ENCODE measurements at places on chromosomes 13 and 19.

DNA sequence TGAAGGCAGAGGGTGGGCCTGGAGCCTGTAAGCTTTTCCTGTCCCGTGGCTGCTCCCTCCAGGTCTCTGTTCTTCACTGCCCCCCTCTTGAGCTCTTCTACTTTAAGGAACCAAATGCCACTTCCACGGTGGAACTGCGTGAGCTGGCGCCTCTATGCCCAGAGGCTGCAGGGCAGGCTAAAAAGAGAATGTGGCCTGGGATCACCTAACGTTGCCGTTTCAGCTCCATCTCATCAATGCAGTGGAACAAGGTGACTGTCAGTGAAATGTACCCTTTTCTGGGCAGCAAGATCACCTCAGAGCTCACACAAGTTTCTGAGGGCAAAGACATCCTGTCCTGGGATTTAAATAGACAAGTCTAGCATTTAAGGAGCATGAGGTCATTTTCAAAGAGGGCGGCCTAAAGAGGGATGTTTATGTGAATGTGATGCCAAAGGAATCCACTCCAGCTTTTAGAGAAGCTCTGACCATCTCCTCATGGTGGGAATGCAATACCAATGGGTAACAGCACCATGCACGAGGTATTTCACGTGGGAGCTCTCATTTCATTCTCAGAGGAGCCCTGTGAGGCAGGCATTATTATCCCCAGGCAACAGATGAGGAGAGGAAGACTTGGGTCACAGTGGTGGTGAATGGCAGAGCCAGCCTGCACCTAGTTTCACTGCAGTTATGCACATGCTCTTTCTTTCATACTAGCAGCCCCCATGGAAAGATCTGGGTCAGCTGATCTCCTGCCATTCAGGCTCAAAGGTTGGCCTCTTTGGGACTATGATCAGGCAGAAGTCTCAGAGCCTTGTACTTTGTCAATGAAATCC lies 39.3 kb downstream of the RGCC start:
- no peak for ATAC-seq

GRCh38 chr19:19774354-19775033 lies 41.6 kb upstream of the ZNF14 start:
- no peak for ATAC-seq

GRCh38 chr13:88314496-88314895 lies 643.3 kb downstream of the SLITRK5 start:
- no peak for ATAC-seq

DNA sequence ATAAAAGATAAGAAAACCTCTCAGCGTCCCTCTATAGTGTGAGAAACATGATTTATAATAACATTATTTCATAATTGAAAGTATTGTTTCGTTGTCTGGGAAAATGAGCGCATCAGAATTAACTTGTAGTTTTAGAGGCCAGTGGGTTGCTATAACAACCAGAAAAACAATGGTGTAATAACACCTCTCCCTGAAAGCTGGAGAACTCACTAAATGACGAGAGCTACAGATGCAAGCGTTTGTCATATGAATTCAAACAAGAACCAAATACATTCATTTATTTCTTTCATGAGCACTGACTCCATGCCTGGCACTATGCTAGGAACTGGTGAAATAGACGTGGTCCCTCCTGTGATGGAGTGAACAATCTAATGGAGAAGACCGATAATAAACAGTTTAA lies 16.3 kb downstream of the KBTBD7 start:
- no peak for ATAC-seq

DNA sequence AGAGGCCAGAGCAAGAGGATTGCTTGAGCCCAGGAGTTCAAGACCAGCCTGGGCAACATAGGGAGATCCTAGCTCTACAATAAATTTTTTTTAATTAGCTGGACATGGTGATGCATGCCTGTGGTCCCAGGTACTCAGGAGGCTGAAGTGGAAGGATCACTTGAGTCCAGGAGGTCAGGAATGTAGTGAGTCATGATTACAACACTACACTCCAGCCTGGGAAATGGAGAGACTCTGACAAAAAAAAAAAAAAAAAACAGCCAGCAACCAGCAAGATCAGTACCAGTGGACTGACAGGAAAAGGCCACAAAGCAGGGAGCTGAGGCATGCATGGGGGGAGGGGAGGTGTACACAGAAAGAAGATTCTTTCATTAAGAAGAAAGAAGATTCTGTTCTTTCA lies 52.7 kb upstream of the RFXAP start:
- ATAC-seq: no peak

GRCh38 chr13:40163066-40164000 lies 503.1 kb downstream of the FOXO1 start:
- no peak for ATAC-seq
